ENCODE measurements at places on chromosomes 1 and 21.

- no peak for DNase-seq
These were observed 1.4 kb downstream of the LRRC7 start for GRCh38 chr1:69569175-69569541.

DNA sequence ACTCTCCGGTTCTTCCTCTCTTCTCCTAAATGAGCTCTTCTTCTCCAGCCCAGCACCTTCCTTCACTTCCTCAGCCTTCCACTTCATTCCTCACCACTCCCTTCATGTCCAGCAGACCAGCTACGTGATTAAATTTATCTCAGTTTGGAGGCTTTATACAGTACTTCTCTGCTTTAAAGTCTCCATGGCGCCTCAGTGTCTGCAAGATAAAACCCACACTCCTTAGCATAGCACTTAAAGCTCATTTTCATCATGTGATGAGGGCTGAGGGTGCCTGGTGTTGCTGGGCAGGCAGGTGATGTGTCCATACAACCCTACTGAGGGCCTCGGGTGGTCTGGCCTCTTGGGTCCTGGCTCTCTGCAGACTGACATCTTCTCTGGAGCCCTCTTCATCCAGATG, 7.7 kb downstream of the SLC5A9 start:
- no peak for DNase-seq

GRCh38 chr1:54892586-54892985, 5.6 kb upstream of the DHCR24 start:
- DNase-seq: no peak

- no peak for DNase-seq
These were observed 166.8 kb downstream of the HIVEP3 start for GRCh38 chr1:41751804-41752513.

- no peak for DNase-seq
These were observed 83.7 kb upstream of the LRRC8D start for GRCh38 chr1:89736937-89737733.

- DNase-seq: no peak
These were observed 419.5 kb upstream of the DEPDC1 start for GRCh38 chr1:68916221-68916902.

DNA sequence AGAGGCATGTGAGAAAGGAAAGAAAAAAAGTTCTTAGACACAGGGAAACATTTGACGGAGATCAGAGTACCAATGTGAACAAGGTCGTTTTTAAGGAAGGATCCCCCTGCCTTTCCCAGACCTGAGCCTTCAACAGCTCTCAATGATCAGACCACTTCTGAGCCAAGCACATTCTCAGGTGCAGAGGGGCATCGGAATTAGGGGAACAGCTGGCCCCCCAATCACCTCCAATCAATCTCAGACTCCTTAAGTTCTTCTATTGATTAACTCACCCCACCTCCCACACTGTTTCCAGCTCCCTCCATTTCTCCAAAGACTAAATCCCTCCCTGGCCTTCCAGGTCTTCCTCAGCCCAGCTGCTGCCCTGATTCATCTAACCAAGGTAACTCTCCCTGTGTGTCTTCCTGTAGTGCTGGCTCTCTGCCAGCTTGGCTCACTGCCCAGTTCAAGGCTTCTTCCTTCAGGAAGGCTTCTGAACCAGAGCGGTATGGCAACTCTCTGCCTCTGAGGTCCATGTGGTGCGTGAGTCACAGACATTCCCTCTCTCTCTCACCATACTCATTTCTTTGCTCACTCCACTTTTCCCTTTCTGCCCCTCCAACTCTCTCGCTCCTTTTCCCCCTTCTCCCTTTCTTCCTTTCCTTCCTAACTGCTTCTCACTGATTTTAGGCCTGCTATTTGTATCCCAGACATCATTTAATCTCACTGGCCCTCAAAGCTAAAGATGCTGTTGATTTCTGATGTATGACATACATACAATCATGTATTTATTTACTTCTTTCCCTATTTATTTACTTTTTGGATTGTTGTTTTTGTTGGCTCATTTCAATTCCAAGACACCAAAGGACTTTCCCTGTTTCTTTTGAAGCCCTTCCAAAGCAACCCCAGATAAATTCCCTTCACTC, 18.1 kb downstream of the CFAP45 start:
- peak; percentile 96 for DNase-seq

DNA sequence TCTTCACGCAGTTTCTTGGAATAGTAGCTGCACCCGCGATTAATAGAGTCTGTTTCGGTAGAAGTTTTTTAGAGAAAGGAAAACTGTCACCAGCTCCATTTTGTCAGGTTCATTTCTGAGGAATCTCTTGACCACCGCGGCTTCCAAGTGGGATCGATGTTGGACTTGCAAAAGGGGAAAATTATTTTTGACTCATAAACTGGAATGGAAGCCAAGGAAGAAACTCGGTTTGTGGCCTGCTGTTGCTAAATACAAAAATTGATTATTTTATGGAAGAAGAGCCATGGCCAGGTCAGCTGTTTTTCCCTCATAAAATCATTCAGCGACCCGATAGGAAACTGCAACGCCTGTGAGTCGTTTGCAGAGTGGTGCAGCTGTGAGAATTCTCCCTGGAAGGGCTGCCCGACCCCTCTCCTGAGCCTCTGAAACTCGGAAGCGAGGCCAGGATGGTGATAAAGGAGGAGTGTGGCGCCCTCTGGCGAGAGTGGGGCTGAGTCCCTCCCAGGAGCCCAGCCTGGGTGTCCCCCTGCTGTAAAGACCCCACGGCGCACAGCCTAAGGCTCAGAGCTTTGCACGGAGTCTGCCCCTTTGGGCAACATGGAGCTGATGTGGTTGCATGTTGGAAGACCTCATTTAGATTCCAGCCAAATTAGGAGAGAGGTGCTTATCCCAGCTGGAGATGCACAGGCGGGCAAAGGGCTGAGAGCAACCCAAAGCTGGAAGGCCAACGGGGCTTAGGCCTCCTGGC, 83.6 kb upstream of the SLC25A33 start:
- DNase-seq: no peak

- no peak for DNase-seq
These were observed 142.0 kb downstream of the IGSF21 start for GRCh38 chr1:18249631-18250030.

DNA sequence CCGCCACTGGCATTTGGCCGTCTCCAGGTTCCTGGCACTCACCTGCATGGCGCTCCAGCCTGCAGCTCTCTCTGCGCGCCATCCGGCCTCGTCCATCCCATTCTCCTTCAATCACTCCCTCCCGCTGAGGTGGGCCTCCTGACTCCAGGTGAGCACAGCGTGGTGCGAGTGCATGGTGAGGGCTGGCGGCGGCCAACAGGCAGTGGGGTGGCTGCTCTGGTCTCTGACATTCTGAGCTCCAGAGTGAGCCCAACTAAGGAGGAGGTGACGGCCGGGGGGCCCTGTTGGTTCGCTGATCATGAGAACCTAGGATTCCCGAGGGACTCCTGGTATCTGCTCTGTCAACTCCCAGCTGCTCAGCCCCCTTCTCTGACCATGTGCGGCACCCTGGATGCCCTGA, 130.4 kb downstream of the AJAP1 start:
- DNase-seq: no peak

- no peak for DNase-seq
These were observed 69.4 kb downstream of the MEGF6 start for GRCh38 chr1:3541936-3542335.

DNA sequence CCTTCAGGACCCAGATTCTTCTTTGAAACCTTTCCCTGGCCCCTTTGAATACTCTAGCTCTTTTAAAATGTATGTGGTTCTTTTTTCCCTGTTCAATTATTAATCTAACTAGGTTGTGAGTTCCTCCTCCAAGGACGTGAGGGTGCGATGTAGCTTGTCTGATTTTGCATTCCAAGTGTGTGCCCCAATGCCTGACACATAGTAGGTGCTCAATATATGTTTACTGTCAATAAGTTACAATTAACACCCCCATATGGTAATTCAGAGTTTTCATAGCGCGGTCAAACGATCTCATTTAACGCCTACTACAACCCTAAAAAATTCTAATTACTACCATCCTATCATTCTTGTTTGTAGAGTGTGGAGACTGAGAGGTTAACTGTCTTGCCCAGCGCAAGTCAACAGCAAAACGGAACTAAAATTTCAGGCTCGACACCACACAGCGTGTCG, 482 bp upstream of the MTR start:
- no peak for DNase-seq

- DNase-seq: peak; percentile 61
These were observed 59.8 kb downstream of the CAPN2 start for GRCh38 chr1:223771814-223772770.

DNA sequence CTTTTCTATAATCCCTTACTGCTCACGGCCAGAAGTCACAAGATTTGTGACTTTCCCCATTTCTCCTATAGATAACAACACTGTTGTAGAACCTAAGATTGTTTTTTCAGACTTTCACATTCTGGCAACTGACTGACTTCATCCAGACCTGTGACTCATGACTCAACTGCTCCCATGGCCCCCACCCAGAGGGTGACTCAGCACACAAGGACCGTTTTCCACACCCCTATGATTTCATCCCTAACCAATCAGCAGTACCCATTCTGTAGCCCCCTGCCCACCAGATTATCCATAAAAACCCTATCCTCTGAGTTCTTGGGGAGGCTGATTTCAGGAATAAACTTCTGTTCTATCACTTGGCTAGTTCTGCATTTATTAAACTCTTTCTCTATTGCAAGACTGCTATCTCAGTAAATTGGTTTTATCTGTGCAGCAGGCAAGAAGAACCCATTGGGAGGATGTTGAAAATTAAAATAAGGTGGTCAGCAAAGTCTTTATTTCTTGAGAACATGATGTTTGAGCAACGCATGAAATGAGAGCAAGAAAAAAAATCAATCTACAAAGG, 79.7 kb downstream of the NGF start:
- DNase-seq: no peak

GRCh38 chr1:153277852-153278251, 18.4 kb downstream of the LORICRIN start:
- DNase-seq: no peak

DNA sequence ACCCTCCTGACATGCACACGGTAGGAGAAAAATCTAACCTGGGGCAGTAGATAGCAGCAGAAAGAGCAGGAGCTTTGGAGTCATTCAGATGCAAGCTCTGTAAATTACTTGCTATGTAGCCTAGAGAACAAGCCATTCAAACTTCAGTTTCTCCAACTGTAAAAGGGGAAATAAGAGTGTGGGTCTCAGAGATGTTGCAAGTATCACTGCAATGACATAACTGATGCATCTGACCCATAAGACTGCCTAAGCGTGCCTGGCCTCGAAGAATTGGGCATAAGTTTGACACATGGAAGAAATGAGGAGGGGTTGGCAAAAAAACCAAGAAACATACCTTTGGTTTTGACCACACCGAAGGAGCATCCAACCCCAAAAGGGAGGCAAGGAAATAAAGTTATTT, 5.2 kb downstream of the AK2 start:
- DNase-seq: no peak

GRCh38 chr1:65036570-65037051, 70.3 kb upstream of the JAK1 start:
- DNase-seq: no peak

GRCh38 chr1:74271503-74271902, 36.3 kb downstream of the TNNI3K start:
- DNase-seq: no peak

- DNase-seq: no peak
These were observed 27.4 kb upstream of the CAMTA1 start for GRCh38 chr1:6757719-6758435.

DNA sequence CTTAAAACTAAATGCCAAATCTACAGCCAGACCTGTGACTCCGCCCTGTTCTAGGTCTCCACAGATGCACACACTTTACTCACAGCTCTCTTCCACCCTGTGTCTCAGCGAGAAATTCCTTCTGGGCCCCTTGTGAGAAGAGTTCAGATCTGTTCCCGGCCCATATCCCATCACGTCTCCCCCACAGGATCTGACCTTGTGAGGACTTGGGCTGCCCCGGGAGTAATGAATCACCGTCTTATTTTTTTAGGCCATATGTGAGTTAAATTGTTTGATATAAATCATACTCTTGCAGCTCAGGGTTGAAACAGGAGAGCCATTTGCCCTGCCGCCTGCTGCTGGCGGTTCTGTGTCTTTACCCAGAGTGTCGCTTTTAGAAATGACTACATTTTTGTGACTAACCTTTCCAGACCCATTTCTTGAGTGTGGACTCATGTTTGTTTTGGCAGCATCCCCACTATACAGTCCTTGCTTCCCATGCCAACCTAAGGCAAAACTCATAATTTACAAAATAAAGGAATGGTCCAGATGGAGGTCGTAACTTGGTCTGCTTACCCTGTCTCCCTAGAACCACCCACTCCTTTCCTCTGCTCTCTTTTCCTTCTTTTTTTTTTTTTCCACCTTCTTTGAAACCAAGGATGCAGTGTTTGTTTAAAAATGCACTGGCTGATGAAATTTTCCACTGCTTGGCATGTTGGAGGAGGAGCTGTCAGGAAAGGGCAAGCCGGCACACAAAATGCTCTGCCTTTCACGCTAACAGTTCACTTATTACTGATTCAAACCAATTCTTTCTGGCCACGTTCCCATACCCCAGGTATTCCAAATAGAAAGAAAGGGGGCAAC, 98.0 kb upstream of the C1orf105 start:
- no peak for DNase-seq

DNA sequence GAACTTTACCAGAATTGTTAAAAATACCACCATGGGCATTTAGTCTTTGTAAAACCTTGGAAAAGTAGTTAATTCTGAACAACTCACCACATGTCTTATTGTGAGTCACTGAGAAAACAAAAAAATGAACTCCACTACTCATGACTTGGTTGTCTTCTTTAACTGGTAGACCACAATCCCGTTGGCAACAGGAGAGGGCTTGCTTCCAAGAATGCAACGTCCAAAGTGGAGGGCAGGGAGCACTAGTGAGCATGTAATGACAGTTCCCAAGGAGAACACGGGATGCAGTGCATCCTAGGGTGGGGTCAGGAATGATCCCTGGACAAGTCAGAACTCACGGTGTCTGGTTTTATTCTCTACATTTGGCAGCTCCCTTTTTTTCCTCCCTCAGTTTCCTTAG, 15.2 kb upstream of the HMCN1 start:
- no peak for DNase-seq

- DNase-seq: no peak
These were observed 10.7 kb upstream of the LAPTM5 start for GRCh38 chr1:30768159-30768829.

DNA sequence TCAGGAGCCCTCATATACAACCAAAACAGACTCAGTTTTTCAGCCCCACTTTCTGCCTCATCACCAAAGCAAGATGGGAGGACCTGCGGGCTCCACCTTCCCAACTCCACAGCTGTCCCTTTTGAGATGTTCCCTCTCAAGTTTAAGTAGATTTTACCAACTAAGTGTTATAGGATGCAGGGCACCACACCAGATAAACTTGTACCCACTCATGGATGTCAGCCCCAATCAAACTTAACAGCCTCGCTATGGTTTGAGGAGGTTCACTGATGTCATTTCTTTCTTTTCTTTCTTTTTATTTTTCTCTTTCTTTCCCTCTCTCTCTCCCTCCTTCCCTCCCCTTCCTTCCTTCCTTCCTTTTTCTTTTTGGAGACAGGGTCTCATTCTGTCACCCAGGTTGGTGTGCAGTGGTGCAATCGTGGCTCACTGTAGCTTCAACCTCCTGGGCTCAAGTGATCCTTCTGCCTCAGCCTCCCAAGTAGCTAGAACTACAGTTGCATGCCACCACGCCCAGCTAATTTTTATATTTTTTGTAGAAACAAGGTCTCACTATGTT, 13.4 kb downstream of the CD58 start:
- DNase-seq: no peak
